ENCODE measurements at places on chromosomes 1 and 21.

- no peak for DNase-seq
These were observed 408.1 kb downstream of the SETD4 start for GRCh38 chr21:35652196-35652595.

DNA sequence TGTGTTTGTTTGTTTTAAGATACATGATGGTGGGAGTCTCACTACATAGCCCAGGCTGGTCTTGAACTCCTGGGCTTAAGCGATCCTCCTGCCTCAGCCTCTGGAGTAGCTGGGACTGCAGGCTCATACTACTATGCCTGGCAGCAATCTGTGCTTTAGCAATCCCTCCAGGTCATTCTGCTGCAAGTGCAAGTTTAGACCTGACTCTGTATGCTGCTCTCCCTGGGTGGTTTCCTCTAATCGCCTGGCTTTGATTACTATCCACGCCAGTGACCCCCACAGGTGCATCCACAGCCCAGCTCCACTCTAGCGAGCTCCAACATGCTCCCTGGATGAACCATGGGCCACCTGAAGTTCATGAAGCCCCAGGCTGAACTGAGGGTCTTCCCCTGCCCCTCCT, 15.5 kb upstream of the PABPC4 start:
- DNase-seq = no peak

- no peak for DNase-seq
These were observed 20.4 kb upstream of the CSF3R start for GRCh38 chr1:36503159-36503558.

- DNase-seq = no peak
These were observed 53.4 kb downstream of the MACO1 start for GRCh38 chr1:25484096-25484495.

DNA sequence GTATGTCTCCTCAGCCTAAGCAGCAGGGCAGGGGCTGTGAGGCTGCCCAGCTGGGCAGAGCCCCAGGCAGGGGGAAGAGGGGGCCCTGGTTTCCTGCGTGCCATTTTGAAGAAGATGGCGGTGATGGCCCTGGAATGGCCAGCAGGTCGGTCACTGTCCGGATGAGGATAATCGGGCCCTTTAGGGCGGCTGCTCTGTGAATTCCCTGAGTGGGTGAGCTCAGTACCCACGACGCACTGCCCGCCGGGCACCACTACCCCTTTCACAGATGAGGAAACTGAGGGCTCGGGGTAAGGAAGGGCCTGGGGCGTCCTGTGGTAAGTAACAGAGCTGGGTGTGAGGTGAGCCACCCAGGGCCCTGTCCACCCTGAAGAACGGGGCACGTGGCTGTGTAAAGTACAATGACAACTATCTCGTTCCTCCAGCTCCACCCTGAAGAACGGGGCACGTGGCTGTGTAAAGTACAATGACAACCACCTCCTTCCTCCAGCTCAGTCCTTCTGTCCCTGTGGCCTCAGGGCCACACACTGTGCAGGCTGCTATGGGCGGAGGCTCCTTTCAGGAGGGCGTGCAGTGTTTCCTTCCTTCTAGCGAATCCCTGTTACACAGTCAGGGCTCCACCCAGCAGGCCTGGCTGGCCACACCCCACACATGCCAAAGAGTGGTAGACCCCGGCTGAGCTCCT, 23.2 kb downstream of the ITGB2 start:
- DNase-seq = no peak

- no peak for DNase-seq
These were observed 259.1 kb downstream of the DSCAM start for GRCh38 chr21:40587736-40588346.

GRCh38 chr1:224528900-224529299, 87.2 kb upstream of the CNIH3 start:
- no peak for DNase-seq

- DNase-seq = peak; percentile 53
These were observed at the start of gene LAPTM5 for GRCh38 chr1:30757352-30758120. Gene LAPTM5 (minus strand): TSS chr1:30757774. CDS start chr1:30757745, 29 bp downstream.

DNA sequence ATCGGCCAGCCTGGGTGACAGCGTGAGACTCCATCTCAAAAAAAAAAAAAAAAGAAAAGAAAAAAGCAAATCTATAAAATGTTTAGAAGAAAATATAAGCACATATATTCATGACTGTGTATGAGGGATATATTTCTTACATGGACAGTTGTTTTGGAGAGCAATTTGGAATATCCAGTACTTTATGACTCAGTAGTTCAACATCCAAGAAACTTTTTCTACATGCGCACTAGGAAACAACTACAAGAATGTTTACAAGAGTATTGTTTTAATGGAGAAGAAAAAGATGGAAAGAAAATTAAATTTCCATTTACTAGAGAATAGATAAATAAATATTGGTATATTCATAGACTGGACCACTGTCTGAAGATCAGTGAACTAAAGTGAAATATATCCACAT, 77.5 kb downstream of the MAST2 start:
- DNase-seq = no peak

GRCh38 chr1:157831968-157832626, 9.5 kb downstream of the CD5L start:
- peak; percentile 4 for DNase-seq

DNA sequence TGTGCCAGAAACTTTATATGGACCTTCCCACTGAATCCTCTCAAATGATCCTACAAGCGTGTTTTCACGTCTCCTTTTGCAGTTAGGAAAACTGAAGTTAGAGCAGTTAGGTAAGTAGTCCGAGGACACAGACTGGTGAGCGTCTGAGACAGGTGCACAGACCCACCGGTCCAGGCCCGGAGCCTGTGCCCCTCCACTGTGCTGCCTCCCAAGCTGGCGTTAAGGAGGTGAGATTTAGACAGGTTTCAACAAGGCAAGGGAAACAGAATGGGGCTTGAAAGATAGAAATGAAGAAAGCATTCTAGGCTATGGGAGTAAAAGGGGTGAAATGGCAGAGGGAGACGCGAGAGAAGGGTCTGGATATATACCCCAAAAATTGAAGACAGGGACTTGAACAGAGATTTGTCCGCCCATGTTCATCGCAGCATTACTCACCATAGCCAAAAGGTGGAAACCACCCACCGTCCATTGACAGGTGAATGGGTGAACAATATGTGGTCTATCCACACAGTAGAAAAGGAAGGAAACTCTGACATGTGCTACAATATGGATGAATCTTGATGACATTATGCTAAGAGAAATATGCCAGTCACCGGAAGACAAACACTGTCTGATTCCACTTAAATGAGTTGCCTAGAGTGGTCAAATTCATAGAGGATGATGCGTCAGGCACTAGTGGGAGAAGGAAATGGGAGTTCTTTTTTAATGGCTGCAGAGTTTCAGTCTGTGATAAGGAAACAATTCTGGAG, 15.7 kb upstream of the PKP1 start:
- no peak for DNase-seq

- DNase-seq = no peak
These were observed 15.0 kb upstream of the CEP85 start for GRCh38 chr1:26218906-26219494.

DNA sequence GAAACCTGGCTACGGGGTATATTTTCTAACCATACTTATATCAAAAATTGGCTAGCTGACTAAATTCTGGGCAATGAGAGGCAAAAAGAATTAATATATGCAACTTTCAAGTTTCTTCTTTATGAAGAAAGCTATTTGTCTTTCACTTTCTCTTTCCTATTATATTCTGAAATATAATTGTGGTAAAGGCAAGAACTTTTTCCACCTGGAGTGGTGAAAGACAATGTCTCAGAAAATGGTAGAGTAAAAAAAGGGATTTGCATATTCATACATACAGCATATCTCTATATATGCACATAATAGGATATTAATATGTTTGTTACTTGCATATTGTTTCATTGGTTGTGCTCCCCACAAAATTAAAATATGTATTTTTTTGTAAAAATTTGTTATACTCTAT, 793.8 kb downstream of the PLA2G4A start:
- no peak for DNase-seq

DNA sequence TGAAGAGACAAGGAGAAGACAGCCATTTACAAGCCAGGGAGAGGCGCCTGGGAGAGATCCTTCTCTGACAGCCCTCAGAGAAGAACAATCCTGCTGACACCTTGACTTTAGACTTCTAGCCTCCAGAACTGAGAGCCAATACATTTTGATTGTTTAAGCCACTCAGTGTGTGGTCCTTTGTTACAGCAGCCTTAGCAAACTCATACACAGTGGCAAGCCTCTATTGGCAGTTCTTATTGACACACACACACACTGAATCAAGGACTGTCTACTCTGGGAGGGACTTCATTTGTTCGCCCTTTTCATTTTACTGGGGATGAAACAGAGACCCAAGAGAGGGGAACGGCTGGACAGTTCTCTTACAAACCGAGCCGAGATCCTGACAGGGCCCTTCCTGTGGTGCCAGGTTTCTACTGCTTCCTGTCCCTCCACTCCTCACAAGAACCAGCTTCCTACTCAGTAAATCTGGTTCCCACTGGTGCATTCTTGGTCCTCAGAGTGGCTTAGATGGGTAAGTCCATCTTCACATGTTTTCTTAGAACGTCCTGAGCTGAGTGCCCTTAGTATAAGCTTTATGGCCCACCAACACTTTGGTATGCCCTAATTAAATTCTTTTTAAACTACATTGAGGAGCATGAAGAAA, 14.7 kb downstream of the SLAMF1 start:
- no peak for DNase-seq

DNA sequence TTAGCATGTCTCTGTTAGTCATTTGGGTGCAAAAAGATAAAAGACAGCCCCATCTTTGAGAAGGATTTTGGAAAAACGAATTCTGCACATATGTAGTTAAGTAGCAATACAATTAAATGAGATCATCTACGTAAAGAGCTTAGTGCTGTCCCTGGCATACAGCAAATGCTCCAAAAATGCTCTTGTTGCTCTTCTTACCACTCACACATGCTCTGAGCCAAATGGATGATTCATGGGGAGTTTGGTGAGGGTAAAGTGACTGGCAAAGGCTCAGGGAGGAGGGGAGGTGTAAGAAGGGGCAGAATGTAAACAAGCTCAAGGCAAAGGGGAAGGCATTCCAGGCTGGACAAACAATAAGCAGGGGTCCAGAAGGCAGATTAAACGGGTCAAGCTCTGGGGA, 191.9 kb downstream of the AK5 start:
- no peak for DNase-seq

DNA sequence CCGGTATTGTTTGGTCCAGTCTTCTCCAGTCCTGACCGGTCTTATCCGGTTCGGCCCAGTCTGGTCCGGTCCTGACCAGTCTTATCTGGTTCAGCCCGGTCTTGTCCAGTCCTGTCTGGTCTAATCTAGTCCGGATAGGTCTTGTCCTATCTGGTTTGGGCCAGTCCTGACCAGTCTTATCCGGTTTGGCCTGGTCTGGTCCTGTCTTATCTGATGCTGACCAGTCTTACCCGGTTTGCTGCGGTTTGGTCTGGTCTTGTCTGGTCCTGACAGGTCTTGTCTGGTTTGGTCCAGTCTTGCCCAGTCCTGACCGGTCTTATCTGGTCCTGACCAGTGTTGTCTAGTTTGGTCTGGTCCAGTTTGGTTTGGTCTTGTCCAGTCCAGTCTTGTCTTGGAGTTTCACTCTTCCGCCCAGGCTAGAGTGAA, 30.1 kb downstream of the DHX9 start:
- DNase-seq = peak; percentile 30

GRCh38 chr1:19096036-19096833, 113.8 kb downstream of the UBR4 start:
- DNase-seq = no peak

DNA sequence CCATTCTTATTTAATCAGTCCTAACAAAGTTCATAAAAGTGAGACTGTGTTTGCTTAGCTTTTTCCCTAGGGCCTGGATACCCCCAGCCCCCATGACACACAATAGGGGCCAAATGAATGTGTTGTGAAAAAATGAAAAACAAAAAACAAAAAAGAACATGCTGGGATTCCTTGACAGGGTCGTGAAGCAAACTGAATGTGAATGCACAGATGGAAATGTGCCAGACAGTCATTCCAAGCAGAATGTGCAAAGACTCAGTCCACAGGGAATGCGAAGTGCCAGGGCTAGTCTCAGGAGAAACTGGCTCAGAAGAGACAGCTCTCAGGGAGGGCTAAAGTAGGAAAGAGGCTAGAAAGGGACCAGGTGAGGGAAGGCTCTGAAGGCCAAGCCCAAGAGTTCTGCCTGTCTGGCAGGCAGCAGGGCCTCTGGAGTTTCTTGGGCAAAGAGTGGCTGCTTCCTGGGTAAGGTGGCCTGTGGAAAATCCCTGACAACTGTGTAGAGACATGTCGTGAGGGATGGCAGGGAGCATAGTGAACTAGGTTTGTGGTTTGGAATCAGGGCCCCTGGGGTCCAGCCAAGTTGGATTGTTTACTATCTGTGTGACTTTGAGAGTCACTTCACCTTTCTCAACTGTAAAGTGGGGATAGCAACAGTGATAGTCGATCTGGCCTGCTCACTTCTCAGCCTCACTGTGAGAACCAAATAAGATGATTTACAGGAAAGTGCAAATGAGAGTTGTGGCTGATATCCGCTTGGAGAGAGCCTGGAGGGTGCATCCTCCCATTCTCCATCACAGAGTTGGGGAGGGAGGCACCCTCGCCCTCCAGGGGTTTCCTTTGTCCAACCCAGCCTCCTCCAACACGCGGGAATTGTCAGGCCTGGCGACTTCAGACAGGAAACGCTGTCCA, 1.2 kb upstream of the ADAM15 start:
- no peak for DNase-seq

DNA sequence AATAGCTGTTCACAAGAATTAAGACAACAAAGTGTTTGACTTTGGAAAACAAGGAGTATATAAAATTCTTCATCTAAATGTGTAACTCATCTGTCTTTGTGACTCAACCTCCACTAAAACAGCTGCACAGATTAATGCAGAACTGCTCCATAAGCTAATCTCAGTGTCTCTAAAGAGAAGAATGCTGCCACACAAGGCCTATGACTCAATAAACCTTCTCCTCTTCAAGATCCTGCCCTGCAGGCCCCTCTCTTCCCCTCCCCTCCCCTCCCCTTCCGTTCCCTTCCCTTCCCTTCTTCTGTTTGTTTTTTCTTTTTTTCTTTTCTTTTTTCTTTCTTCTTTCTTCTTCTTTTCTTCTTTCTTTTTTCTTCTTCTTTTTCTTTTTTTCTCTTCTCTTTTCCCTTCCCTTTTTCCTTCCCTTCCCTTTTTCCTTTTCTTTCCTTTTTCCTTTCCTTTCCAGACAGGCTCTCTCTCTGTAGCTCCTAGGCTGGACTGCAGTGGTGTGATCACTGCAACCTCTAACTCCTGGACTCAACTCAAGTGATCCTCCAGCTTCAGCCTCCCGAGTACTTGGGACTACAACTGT, 1052.8 kb downstream of the BRINP3 start:
- no peak for DNase-seq

DNA sequence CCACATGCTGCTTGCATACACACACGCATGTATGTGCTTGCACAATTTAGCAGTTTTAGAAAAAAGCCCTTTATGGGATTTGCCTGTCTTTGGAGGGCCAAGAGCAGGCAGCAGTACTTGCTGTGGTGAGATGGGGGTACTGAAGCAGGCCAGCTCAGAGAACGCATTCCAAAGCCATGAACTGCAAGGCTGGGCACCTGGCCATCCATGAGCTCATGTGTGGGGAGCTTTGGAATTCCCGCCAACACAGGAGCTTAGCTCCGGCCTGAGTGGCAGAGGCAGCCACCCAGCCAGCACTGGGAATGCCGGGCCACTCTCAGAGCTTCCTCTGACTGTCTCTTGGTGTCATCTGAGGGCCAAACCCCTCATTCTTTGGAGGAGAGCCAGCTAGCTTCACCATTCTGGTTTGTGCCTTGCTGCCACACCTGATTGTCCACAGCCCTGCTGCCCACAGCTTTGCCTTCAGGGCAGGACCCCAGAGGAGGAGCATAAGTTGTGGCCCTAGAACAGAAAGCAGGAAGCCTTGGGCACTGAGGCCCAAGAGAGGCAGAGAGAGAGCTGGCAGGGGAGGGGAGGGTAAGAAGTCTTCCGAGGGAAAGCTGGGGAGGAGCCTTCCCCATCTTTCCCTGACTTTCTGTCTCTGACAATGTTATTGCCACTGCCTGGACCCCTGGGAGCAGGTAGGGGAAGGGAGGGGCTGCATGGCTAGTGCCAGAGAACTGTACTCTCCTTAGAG, 92.1 kb upstream of the POU3F1 start:
- DNase-seq = no peak
